ENCODE measurements at places on chromosomes 7 and 10.

- DNase-seq, result no peak
Observed at GRCh38 chr7:84510505-84510904, 315.9 kb upstream of the SEMA3A start.

DNA sequence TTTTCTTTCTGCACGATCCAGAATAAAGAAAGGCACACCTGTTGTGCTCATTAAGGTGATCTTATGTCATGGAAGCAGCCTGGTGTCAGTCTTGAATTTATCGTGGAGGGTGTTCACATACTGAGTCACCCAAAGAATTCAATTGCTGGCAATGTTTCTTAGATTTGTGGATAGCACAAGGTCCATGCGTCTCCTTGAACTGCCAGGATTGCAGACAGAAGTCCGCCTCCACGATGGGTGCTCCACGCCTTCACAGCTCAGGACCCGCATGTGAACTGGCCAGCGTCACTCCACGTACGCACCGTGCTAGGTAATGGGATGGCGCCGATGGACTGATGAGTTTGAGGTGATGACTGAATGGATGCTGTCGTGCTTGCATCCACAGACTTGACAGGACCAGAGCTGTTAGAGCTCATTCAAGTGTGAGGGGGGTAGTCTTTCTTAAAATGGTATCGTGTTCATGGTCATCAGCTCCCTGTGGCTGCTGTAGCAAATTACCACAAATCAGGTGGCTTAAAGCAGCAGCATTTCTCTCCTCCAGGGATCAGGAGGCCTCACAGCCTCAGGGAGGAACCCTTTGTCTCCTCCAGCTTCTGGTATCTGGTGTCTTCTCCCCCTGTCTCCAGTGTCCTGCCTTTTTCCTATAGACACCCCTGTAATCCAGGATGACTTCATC lies 65.4 kb upstream of the DNAJB6 start:
- DNase-seq, result no peak

- DNase-seq, result no peak
Observed at GRCh38 chr7:105206985-105207384, 181.7 kb downstream of the SRPK2 start.

- DNase-seq, result no peak
Observed at GRCh38 chr7:40354711-40355110, 219.9 kb downstream of the SUGCT start.

- DNase-seq, result no peak
Observed at GRCh38 chr10:86801995-86802394, 45.6 kb downstream of the BMPR1A start.

DNA sequence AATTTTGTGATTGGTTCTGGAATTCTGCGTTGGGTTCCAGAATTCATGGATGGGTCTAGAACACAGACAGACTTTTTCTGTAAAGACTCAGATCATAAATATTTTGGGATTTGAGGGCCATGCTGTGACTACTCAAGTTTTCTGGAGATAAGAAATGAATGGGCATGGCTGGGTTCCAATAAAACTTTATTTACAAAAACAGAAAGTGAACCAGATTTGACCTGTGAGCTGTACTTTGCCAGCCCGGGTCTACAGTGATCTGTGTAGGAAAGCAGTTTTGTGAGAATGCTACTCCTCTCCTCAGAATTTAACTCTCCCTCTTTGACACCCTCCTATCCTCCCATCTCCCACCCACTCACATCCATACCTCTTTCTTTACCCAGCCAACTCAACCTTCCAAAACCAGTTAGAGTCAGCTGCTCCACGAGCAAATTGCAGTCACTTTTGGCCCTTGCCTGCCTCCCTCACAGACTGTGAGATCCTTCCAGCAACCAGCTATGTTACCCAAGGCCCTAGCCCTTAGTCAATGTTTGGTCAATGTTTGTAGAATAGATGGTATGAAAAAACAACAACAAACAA lies 312.8 kb upstream of the ZMIZ1 start:
- DNase-seq, result no peak

DNA sequence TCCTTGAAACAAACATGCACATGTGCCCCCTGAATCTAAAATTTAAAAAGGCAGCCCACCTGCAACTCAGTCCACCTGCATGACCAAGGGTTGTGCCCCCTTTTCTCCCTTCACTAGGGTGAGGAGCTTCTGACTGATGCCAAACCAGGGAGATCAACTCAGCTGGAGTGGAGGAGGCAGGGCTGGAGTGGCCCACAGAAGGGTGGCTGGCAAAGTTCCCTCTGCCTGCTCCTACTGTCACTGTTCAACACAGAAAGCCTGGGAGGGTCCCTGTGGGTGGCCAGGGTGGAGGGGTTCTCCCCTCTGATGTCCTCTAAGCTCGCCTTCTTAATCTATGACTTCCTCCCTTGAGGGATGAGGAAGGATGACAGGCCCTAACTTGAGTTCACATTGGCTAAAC lies 55.7 kb upstream of the ANTXRL start:
- no peak for DNase-seq

GRCh38 chr7:141381794-141382427 lies 169.3 kb upstream of the AGK start:
- no peak for DNase-seq

DNA sequence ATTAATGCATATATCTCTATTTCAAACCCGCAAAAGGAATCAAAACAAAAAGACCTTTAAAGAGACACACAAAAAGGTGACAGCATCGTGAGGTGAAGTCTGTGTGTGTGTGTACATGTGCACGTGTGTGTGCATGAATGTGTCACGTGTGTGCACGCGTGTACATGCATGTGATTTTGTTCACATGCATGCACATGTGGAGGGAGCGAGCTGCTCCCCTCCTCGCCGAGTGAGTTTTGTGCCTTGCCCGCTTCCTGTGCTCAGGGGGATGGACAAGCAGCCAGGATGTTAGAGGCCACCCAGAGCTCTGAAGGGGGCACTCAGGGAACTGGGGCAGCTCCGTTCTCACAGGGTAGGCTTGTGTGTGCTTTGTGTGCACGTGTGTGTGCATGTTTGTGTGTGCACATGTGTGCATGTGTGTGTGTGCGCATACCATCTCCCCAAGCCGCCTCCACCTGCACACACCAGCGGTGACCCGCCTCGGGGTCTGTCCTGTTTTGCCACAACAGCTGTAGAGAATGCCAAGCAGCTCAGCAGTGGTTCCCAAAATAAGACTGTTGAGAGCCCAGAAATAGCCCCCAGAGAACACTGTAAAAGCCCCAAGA lies 191.2 kb downstream of the PTPRN2 start:
- no peak for DNase-seq

- DNase-seq, result no peak
Observed at GRCh38 chr7:469563-469961, 50.1 kb downstream of the PDGFA start.

DNA sequence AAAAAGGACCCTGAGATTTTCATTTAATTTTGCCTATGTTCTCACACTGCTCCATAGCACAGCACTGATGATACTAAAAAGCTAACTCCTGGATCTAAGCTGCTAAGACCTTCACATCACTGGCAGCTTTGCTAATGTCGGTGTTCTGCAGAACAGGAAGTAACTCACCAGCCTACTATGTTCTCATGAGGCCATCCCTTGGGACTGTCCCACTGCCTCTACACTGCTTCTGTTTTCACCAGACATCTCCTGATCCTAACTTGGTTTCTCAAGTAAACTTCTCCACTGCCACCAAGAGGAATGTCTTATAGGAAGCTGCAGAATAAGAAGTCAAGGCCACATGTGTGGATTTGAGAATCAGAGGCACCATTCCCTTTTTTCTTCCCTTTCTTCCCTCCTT lies 15.1 kb downstream of the HTR7 start:
- DNase-seq, result no peak

DNA sequence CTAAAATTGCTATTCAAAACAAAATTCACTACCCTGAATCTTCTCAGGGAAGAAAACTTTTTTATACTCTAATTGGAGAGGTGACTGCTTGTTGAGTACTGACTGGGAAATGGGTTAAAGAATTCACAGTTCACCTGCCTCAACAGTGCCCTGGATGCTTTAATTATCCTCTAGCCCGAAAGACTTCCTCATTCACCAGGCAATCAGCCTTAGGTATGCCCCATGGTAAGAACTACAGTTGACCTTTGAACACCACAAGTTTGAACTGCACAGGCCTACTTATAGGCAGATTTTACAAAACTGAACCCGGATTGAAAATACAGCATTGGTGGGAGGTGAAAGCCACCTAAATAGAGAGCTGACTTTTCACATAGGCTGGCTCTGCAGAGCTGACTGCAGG lies 175.3 kb downstream of the ELAPOR2 start:
- no peak for DNase-seq

DNA sequence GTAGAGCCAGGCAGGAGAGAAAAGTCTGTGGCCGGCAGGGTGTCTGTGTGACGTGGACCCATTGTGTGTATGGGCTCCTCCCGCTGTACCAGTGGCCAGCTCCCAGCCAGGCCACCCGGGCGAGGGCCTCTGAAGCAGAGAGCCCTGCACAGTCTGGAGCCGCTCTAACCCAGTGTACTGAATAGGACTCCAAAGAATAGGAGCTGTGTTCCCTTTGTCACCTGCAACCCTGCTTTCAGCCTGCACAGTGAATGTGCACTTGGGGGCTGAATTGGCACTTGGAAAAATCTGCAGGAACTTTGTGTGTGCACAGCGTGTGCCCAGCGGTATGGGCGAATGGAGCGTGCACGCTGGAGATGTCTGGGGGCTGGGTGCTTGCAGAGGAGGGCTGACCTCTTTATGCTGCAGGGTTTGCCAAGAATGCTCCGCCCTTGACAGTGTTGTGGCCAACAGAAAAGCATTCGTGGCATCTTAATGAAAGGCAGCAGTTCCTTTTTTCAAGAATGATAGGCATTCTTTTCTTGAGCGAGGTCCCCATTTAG lies 216.2 kb downstream of the AUTS2 start:
- no peak for DNase-seq

DNA sequence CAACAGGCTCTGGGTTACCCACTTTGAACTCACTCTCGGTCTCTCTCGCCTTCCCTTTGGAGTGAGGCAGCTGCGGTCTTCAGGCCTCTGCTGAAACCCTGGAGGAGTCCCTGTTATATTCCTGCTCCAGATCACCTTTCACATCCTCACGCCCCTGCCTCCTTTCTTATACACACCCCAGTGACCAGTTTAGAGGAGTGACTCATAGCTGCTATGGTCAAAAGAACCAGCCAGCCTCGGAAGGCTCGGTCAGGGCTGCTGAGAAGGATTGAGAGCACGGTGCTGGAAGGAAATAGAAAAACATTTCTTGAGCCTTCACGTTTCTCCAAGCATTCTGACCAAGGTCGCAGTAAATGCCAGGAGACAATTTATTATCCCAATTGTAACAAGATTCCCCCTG lies 28.3 kb upstream of the SVOPL start:
- no peak for DNase-seq

GRCh38 chr10:69567920-69568319 lies 5.3 kb downstream of the NEUROG3 start:
- peak; percentile 17 for DNase-seq

GRCh38 chr7:148537435-148537834 lies 53.1 kb upstream of the C7orf33 start:
- DNase-seq, result no peak

DNA sequence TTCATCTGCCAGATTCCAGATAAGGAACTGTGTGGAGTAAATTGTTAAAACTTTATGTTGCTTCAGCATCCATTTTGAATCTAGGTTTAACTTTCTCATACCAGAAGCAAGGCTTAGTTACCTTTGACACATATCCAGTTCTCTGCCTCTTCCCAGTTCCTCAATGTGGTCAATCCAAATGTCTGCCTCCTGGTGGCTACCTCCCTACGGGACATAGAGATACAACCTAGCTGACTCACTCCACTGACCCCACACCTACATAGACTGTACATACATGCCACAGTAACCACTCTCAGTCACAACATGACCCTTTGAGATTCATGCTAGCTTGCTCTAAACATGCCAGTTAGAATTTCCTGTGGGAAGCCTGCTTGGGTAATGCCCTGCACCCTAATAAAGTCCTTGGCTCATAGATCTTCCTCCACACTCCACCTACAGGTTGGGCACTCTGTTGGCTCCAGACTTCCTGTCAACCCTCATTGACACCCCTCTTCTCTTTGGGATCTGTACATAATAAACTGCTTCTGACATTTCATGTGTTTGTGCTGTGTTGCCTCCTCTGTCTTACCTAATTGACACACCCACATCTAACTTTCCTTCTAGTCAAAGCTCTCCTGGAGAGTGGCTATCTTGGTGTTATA lies 278.1 kb downstream of the HTR7 start:
- no peak for DNase-seq

- peak; percentile 17 for DNase-seq
Observed at GRCh38 chr7:69696054-69696591, 97.8 kb downstream of the AUTS2 start.

- DNase-seq, result no peak
Observed at GRCh38 chr7:40621592-40621998, 486.8 kb downstream of the SUGCT start.

- no peak for DNase-seq
Observed at GRCh38 chr7:29945259-29945809, 44.3 kb downstream of the SCRN1 start.

DNA sequence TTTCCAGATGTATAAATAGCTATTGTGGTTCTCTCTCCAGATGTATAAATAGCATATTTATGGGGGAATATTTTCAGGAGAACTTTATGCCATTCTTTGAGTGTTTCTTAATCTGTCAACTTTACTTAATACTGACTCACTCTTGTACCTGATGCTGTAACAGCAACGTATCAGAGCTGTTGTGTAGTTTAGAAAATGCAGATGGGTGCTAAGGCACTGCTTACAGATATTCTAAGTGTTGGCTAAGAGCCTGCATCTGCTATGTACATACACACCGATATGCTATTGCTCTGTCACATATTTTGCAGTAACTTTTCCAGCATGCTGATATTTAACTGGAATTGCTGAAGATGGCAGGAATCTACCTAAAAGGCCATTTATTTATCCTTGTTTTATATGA lies 71.9 kb downstream of the WDR37 start:
- no peak for DNase-seq

DNA sequence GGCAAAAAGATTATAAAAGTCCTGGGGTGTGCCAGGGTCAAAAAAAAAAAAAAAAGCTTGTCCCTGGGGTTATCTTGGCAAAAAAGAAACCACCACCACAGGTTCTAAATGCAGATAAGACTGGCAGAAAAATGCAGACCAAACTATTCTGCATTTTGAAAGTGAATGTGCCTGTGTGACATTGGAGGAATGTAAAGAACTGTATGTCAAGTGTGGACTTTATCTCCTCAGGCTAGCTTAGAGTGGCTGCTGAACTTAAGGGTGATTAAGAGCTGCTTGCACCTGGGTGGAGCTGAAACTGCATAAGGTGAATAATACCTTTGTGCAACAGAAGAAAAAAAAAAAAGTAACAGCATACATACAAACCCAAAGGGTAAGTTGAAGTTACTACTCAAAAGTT lies 1.3 kb upstream of the NAPEPLD start:
- no peak for DNase-seq

- DNase-seq, result no peak
Observed at GRCh38 chr7:157086508-157087187, 52.1 kb upstream of the UBE3C start.

GRCh38 chr7:134353411-134353810 lies 36.7 kb upstream of the SLC35B4 start:
- DNase-seq, result no peak

- no peak for DNase-seq
Observed at GRCh38 chr10:129956286-129956670, 7.8 kb downstream of the EBF3 start.

GRCh38 chr10:121781101-121781500 lies 146.7 kb downstream of the ATE1 start:
- no peak for DNase-seq

- no peak for DNase-seq
Observed at GRCh38 chr10:13815756-13816155, 229.0 kb downstream of the PRPF18 start.

GRCh38 chr7:128799451-128799850 lies 7.7 kb downstream of the CCDC136 start:
- no peak for DNase-seq
